ENCODE measurements at places on chromosomes 5 and 9. TPM values are rescaled to one million over a fixed set of nuclear protein-coding genes. Genes with fewer than 3 reads are reported as not detected.

Gene PRUNE2
- total RNA-seq, result 1.2 TPM

Gene SOX30
- 0.17 TPM for total RNA-seq

Gene PHYHD1
- total RNA-seq, result 21.4 TPM

Gene PLPPR1
- total RNA-seq, result not detected

Gene PCDHGA5
- total RNA-seq, result 8.8 TPM
